ENCODE measurements at places on chromosomes 1 and 21.

GRCh38 chr1:163896001-163896400 lies 574.2 kb downstream of the NUF2 start:
- H3K4me1 ChIP-seq = no peaks in the 10 kb centered on the region
- H3K4me3 ChIP-seq = no peak overlapping the region
- no peaks in the 10 kb centered on the region for H3K27me3 ChIP-seq
- no peak for DNase-seq

DNA sequence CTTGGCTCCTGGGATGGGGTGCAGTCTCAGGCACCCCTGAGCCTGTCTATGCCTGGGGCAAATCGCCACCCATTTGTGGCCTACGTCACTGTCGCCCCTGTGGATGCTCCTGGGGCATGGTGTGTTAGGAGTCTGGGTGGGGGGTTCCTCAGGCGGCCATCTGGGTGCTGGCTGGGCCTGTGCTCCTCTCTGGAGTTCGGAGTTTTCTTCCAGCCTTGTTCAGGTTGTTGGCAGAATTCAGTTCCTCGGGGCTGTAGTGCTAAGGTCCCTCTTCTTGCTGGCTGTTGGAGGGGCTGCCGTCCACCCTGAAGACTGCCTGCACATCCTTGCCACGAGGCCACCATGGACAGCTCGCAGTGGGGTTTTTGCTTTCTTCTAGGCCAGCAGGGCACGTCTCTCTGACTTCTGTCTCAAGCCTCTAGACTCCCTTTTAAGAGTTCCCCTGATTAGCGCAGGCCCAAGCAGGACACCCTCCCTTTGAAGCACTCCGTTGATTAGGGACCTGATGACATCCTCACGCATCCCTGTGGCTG lies 86.7 kb upstream of the C1orf174 start:
- DNase-seq = no peak
- H3K27me3 ChIP-seq = peaks cover 15% of the 10 kb centered on the region
- H3K4me1 ChIP-seq = no peaks in the 10 kb centered on the region

DNA sequence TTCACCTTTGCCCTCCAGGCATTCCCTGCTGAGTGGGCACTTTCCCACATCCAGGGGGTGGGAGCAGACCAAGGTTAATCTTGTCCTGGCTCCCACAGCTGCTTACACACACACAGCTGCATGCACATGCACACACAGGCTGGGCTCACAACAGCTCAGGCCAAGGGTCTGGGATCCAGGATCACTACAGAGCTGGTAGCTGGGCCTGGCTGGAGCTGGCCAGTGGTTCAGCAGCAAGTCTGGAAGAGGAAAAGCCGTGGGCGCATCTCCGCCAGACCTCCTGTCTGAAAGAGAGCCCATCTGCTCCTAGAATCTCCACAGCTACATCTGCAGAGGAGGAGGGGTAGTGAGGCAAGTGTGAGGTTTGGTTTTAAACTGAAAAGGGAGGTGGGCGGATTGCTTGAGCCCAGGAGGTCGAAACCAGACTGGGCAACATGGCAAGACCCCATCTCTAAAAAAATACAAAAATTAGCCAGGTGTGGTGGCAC lies 3.8 kb downstream of the CDK18 start:
- H3K27me3 ChIP-seq = peaks cover 3% of the 10 kb centered on the region
- no peak overlapping the region for H3K27ac ChIP-seq
- no peaks in the 10 kb centered on the region for H3K36me3 ChIP-seq
- H3K4me1 ChIP-seq = peaks cover 15% of the 10 kb centered on the region
- H3K4me3 ChIP-seq = peak overlapping the region; percentile 44

GRCh38 chr1:183956559-183957188 lies 80.9 kb downstream of the COLGALT2 start:
- no peak overlapping the region for H3K27ac ChIP-seq
- no peaks in the 10 kb centered on the region for H3K36me3 ChIP-seq
- H3K4me1 ChIP-seq = peaks cover 9% of the 10 kb centered on the region
- no peaks in the 10 kb centered on the region for H3K27me3 ChIP-seq

DNA sequence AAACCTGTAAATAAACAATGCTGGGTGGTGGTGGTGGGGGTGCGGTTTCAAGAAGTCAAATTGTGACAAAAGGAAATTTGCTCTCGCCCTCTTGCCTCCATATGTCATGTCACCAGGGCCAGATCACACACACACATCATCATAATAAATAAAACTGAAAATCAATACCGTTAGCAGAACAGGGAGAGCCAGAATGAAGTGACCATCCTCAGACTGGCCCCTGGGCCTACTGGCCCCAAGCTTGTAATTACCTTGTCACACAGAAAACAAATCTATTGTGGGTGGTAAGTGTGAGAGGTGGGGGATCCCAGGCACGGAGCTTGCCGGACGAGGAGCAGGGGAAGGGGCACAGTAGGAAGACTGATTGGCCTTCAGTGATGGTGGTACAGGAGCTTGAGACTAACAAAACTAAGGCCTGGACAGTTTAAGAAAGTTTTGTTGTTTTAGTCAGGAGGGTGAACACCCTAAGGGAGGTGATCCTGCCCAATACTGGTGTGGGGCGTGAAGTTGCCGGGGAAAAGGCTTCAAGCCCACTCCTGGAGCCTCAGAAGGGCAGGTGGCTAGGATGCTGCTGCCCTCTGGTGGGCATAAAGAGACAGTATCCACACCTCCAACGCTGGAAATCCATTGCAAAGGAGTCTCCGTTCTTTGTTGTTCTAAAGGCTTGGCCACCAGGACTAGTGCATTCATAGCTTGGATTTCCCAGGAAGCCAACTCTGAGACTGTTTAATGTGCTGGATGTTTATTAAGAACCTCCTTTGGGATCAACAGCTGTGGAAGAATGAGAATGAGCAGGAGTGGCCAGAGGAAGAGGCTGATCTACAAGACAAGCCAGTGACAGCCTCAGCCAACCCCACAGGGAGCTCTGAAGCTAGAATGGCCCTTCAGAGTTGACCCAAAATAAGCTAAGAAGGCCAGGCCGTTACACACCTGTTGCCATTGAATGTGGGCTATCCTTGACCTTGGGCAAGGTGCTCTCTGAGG lies 8.1 kb upstream of the C1orf216 start:
- peak; percentile 51 for DNase-seq
- no peak overlapping the region for H3K27ac ChIP-seq
- no peaks in the 10 kb centered on the region for H3K36me3 ChIP-seq
- peaks cover 6% of the 10 kb centered on the region for H3K4me1 ChIP-seq
- H3K27me3 ChIP-seq = no peaks in the 10 kb centered on the region

GRCh38 chr1:23905461-23906025 lies 7.6 kb downstream of the CNR2 start:
- H3K4me1 ChIP-seq = no peaks in the 10 kb centered on the region
- peaks cover 56% of the 10 kb centered on the region for H3K27me3 ChIP-seq
- H3K4me3 ChIP-seq = no peak overlapping the region
- DNase-seq = no peak
- no peaks in the 10 kb centered on the region for H3K36me3 ChIP-seq

DNA sequence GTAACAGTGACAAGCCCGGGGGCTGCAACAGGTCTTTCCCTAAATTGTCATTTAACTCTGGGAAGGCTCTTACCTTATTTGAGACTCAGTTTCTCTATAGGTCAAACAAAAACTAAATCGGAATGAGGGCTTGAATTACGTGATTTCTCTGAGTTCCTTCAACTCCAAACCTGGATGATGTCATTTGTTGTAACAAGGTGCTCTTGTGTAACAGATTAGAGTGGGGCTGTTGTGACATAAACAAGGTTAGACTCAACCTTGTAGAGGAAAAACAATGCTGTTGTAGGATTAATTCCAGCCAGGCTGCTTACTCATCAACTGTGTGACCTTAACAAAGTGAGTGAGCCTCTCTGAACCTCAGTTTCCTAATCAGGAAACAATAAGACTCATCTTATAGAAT lies 74.4 kb downstream of the SUSD4 start:
- peaks cover 42% of the 10 kb centered on the region for H3K27me3 ChIP-seq
- H3K4me3 ChIP-seq = no peak overlapping the region
- no peak overlapping the region for H3K27ac ChIP-seq
- no peaks in the 10 kb centered on the region for H3K36me3 ChIP-seq

DNA sequence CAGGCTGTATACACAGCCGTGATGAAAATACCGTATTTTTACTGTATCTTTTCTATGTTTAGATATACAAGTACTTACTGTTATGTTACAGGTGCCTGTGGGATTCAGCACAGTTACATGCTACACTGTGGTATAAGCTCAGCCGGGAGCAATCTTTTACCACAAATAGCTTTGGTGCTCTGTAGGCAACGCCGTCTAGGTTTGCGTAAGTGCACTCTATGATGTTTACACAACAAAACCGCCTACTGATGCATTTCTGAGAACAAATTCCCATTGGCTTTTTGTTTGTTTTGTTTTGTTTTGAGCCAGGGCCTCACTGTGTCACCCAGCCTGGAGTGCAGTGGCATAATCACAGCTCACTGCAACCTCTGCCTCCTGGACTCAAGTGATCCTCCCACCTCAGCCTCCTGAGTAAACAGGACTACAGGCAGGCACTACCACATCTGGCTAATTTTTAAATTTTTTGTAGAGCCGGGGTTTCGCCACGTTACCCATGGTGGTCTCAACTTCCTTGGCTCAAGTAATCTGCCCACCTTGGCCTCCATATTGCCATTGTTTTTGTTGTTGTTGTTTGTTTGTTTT lies 81.0 kb downstream of the SCCPDH start:
- H3K36me3 ChIP-seq = no peaks in the 10 kb centered on the region
- no peak for DNase-seq
- H3K27me3 ChIP-seq = no peaks in the 10 kb centered on the region
- H3K4me3 ChIP-seq = no peak overlapping the region

DNA sequence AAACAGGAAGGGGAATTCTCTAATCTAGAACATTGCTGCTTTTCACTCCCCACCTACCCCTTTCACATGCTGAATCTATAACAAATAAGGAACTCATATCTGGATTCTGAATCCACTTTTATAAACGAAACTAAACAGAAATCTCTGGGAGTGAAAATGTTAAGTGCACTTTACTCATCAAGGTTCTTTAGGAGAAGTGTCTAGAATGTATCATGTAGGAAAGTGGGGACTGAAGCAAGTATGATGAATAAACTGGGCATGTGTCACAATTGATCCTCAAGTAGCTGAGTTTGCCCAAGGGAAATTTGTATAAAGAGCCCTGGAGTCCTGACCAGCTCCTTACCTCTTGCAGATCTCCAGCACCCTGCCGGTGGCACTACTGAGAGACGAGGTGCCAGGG lies 19.8 kb downstream of the AVPR1B start:
- no peak for DNase-seq
- peaks cover 15% of the 10 kb centered on the region for H3K27me3 ChIP-seq
- no peak overlapping the region for H3K27ac ChIP-seq
- no peak overlapping the region for H3K4me3 ChIP-seq
- no peaks in the 10 kb centered on the region for H3K4me1 ChIP-seq

GRCh38 chr1:212037900-212038299 lies 2.4 kb downstream of the DTL start:
- no peak overlapping the region for H3K27ac ChIP-seq
- H3K27me3 ChIP-seq = no peaks in the 10 kb centered on the region
- H3K4me3 ChIP-seq = no peak overlapping the region
- peaks cover 3% of the 10 kb centered on the region for H3K36me3 ChIP-seq
- peaks cover 22% of the 10 kb centered on the region for H3K4me1 ChIP-seq
- DNase-seq = no peak

- H3K27ac ChIP-seq = no peak overlapping the region
- H3K36me3 ChIP-seq = no peaks in the 10 kb centered on the region
- no peak overlapping the region for H3K4me3 ChIP-seq
- H3K4me1 ChIP-seq = no peaks in the 10 kb centered on the region
- DNase-seq = no peak
These were observed 12.3 kb downstream of the OR2T11 start for GRCh38 chr1:248622570-248623001.

DNA sequence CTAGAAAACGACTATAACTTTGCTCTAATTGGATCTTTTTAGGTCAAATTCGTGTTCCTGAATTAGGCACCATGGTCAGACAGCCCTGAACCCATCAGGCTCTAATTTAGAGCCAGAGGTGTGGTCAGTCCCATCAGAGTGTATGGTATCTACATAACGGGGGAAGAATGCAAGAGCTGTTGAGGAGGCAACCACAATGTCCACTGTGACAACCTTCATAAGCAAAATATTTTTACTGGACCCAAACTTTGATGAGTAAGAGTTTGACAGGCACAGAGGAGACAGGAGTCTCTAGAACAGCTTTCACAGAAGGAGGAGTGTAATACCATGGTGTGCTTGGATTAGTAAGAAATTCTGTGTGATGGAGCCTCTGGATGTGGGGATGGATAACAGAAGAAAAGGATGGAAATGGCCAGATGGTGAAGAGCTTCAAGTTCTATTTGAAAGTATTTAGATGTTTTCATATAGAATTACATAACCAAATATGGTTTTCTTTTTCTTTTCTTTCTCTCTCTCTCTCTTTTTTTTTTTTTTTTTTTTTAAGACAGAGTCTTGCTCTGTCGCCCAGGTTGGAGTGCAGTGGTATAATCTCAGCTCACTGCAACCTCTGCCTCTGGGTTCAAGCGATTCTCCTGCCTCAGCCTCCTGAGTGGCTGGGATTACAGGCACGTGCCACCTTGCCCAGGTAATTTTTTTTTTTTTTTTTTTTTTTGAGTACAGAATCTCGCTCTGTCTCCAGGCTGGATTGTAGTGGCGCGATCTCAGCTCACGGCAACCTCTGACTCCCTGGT lies 24.9 kb downstream of the UBE2U start:
- H3K27me3 ChIP-seq = no peaks in the 10 kb centered on the region
- peaks cover 3% of the 10 kb centered on the region for H3K4me1 ChIP-seq

DNA sequence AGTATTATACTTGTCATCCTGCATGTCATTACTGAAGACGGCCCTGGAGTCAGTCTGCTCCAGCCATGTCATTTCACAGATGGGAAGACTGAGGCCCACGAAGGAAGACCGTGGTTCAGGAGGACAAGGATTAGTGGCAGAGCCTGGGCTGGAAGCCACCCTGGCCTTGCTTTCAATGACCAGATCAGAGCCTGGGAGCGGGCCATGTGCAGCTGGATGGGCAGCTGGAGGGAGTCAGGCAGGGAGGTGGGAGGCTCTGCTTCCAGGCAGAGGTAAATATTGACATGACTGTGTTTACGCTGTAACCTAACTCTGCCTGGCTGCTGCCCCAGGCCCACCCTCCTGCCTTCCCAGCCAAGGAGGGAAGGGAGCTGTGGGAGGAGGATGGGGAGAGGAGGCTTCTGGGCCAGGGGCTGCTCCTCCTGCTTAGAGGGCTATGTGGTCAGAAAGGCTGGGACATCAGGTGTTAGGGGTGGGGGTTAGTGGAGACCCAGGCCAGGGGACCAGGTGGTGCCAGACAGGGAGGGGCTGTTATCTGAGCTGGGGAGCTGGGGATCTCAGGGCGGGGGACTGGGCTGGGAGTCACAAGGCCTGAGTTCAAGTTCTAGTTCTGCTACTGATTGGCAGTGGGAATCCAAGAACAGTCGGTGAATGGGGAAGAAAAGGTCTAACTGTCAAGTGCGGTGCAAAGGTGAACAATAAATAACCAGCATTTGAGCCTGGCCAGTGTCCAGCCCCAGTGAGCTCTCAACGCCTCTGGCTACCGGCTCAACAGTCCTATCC lies 48.5 kb upstream of the ECE1 start:
- peak; percentile 48 for DNase-seq
- H3K36me3 ChIP-seq = no peaks in the 10 kb centered on the region
- peak overlapping the region; percentile 94 for H3K27ac ChIP-seq
- peak overlapping the region; percentile 21 for H3K4me3 ChIP-seq
- peaks cover 77% of the 10 kb centered on the region for H3K4me1 ChIP-seq
- H3K27me3 ChIP-seq = no peaks in the 10 kb centered on the region

- no peaks in the 10 kb centered on the region for H3K36me3 ChIP-seq
These were observed 30.8 kb upstream of the PTGFRN start for GRCh38 chr1:116878804-116879477.

GRCh38 chr1:235708390-235708962 lies 58.9 kb upstream of the GNG4 start:
- DNase-seq = no peak
- no peaks in the 10 kb centered on the region for H3K27me3 ChIP-seq
- H3K27ac ChIP-seq = no peak overlapping the region
- no peak overlapping the region for H3K4me3 ChIP-seq
- H3K4me1 ChIP-seq = peaks cover 8% of the 10 kb centered on the region
